ENCODE measurements at places on chromosomes 1 and 21. TPM values are rescaled to one million over a fixed set of nuclear protein-coding genes. Genes with fewer than 3 reads are reported as not detected.

S100A4 gene
- total RNA-seq = 141 TPM

FHAD1 gene
- total RNA-seq = 4.2 TPM

- DNase-seq = no peak
Measured at GRCh38 chr1:77100875-77101274, 118.4 kb downstream of the PIGK start.

DNA sequence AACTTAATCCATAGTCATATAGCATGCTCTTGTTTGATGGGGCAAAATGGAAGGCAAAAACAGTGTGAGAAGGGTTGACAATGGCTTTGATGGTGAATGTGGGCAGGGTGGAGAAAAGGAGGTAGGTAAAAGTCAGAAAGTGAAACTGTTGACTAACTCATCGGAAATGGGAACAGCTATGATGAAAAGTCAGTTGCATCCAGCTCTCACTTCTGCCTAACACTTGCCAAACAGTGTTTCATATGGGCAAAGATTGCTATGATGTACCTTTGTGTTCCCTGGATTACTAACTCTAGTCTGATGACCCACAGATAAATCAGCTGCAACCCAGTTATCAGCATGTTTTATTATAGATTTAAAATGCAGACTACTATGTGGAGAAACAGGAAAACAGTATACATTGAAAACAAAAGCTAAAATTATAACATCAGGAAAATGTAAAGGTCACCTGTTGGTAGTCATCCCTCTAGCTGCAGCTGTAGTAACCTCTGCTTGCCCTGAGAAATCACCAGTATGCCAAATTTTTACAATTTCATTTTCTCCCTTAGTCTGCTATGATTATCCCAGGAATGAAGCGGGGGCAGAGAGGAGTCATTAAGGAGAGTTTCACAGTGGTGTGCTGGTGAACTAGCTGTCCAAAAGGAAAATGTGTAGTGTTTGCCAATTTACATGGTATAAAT lies 11.7 kb downstream of the TNFSF18 start:
- DNase-seq = no peak

- DNase-seq = no peak
Measured at GRCh38 chr1:164726235-164726634, 167.3 kb downstream of the PBX1 start.

- DNase-seq = no peak
Measured at GRCh38 chr1:154256686-154257085, 15.7 kb upstream of the HAX1 start.

DNA sequence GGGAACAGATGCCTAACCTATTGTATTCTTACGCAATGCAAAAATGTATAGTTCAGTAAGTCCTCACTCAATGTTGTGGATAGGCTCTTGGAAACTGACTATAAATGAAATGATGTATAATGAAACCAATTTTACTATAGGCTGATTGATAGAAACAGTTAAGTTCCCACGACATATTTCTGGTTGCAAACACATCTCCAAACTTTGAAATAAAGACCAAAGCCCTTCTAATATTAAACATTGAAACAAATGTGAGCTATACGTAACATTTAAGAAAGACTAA lies 29.1 kb downstream of the MAP3K21 start:
- no peak for DNase-seq

DNA sequence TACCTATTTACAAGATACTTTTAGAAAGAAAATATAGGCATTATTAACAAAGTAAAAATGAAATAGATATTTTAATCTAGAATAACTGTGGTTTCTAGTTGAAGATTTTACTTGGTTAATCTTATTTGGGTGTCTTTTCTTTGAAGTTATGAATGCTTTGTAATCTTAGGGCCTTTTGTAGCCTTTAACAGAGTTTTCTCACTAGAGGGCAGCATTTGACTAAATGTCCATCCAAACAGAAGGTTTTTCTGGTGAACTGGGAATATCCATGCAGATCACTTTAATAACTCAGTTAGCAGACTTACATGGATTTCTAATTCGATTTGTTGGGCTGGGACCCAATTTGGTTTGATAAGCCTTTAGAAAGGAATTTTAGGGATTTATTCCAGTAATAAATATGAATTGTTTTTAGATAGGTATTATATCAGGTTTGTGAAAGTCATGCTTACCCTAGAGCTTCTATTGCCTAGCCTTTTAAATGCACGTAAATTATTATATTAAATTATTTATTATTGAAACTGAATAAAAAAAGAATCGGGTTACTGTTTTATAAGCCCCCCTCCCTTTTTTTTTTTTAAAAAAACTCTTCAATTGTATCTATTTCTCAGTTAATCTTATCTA lies 119.7 kb downstream of the ZNF326 start:
- no peak for DNase-seq

- DNase-seq = no peak
Measured at GRCh38 chr1:24535778-24536177, 20.1 kb upstream of the NCMAP start.

DNA sequence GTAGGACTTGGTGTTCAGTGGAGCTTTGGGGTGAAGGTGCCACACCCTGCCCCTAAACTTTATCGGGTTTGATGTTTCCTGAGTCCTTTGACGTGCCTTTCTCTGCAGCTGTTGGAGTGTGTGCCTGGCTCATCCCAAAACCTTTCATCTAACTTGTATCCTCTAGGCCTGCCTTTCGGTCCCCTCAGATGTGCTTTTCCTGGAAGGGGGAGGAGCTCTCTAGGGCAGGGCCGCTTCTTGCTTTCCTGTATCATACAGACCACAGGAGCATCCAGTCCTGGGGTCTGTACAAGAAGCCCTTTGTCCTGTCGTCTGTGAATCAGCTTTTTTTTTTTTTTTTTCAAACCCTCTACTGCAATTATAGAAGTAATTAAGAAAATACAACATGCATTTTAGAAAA lies 35.7 kb downstream of the PTGFRN start:
- DNase-seq = no peak

DNA sequence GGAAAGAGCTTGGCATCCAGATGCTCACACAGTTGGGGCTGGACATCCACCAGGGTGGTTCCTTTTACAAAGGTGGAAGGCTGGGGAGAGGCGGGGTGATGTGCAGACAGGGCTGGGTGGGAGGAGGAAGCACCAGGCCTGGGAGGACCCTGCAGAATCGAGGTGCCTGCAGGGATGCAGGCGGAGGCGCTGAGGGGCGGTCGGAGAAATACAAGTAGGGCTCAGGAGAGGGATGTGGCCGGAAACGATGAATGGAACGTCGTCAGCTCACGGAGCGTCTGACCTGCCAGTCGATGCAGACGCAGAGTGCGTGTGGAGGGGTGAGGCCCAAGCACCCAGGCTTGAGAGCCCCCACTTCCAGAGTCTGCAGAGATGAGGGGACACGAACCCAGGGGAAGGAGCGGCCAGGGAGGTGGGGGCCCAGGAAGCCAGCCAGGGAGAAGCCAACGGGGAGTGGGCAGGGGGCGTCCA lies 63.4 kb downstream of the TRIM11 start:
- DNase-seq = no peak

GRCh38 chr1:159012495-159012894 lies 2.8 kb downstream of the IFI16 start:
- no peak for DNase-seq

Data from kidney (tissue), 22 donors.